ENCODE measurements at places on chromosomes 6 and 20. TPM values are rescaled to one million over a fixed set of nuclear protein-coding genes. Genes with fewer than 3 reads are reported as not detected.

Gene NKAPL
- total RNA-seq: not detected

Gene HLA-DRB5
- not detected for total RNA-seq

Gene CALHM4
- total RNA-seq: not detected

Gene RIN2
- total RNA-seq: 69.8 TPM

Gene SCRT2
- not detected for total RNA-seq

Gene BANF2
- total RNA-seq: not detected

Gene ERMARD
- 24.2 TPM for total RNA-seq

Gene SLC17A3
- not detected for total RNA-seq

Gene DEFB118
- not detected for total RNA-seq

Gene KIAA1755
- total RNA-seq: 0.44 TPM

Gene ANGPT4
- not detected for total RNA-seq

Gene SRSF12
- total RNA-seq: not detected

Gene C4A
- total RNA-seq: 2.2 TPM

Gene ATP6V1G2
- total RNA-seq: 1.1 TPM

Gene SNX3
- 110 TPM for total RNA-seq

DNA sequence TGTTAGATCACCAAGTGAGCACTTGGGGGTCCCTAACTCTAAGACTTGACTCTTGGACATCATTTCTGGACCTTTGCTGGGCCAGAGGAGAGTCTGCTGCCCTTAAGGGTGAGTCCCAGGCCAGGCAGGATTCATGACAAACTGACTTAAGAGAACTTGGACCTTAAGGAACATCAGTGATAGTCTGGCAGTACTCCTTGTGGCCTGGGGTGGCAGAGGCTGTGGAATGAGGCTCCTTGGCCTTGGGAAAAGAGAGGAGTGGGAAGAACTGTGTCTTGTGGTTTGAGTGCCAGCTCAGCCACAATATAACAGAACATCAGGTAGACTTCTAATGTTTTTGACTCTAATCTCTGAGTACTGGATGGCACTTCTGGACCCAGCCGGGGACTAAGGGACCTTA lies 478.7 kb downstream of the MEI4 start:
- DNase-seq: no peak

GRCh38 chr6:83578057-83578456 lies 65.7 kb downstream of the PRSS35 start:
- DNase-seq: no peak

DNA sequence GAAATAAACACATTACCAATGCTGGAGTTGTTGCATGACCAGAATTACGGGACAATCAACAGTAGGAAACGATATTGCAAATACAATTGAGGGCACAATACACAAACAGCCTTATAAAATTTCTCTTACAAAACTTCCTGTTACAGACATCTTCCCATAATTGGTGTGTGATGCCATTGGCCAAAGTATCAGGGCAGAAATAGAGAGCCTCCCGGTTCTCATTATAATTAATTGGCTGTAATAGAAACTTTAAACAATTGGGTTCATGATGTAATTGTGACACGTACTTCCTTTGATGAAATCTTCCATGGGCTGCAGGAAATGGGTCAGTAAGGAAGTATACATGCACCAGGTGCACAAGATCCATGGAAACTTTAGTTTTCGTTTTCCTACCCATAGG lies 40.3 kb upstream of the RALGAPA2 start:
- DNase-seq: no peak

DNA sequence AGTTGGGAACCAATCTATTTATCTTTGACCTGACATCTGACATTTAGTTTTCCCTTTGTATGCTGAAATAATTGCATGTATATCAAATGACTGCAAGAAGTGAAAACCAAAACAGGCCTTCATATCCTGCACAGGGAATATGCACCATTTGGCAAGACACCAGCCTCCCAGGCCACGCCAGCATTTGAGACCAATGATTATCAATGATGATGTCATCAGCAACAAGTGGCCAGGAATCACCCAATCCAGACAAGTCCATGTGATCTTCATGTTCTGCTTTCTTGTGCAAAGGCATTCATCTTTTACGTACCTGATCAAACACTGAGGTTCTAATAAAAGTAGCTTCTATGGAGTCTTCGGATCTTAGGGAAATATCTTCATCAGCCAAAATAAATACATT lies 107.4 kb upstream of the TENT5A start:
- no peak for DNase-seq

DNA sequence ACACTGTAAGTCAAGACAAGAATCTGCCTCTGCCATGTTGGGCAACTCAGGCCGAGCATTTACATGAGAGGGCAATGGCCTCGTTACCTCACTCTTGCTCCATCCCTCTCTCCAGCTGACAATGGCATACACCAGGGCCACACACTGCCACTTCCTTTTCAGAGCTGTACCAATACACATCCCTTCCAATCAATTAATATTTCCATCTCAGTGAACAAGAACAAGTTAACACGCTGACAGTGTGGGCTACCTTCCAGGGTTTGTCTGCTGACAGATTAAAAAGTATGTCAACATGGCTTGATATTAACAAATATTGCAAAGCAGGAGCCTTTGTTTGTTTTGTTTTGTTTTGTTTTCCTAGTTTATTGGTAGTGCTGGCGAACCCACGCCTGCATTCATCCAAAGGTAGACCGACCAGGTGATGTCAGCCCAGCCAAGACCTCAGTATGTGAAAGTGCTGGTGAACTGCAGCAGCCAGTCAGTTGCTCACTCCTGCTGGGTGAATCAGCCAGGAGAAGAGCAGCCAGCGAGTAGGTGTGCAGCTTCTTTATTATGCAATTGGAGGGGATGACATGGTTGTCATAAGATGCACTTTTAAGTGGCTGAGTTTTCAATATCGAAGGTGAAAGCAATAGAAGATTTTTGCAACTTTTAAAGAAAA lies 487.3 kb upstream of the JARID2 start:
- peak; percentile 80 for DNase-seq

- no peak for DNase-seq
These were observed 74.1 kb downstream of the PRDM1 start for GRCh38 chr6:106160189-106160588.

- DNase-seq: peak; percentile 35
These were observed 1.2 kb downstream of the VARS1 start for GRCh38 chr6:31794294-31794865.

GRCh38 chr6:22024973-22025467 lies 271.8 kb downstream of the PRL start:
- DNase-seq: no peak

DNA sequence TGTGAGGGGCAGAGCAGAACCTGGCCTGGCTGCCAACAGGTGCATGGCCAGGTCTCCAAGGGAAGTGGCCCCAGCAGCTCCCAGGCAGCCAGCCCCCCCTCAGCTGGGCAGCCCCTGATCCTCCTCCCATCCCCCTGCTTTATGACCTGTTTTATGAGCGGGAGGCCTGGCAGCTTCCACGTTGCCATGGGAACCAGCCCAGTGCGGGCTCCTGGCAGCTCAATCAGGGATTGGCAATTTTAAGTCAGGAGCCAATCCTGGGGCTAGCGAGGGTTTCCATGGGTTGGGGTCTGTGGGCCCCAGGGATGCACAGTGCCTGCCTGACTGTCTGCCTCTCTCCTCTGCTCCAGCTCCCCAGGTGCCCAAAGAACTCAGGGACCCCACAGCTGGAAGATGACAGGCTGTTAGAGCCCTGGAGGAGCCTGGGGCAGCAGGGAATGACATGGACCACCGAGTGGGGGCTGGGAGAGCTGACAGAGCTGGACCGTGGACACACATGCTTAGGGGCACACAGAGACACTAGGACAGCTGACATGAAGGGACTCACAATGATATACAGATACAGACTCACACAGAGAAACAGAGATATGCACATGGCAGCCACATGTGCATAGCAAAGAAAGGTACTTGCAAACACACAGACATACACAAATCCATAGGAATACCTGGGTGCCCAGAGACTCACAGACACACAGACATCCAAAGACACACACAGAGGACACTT lies 56.5 kb upstream of the SIRPA start:
- no peak for DNase-seq

GRCh38 chr20:49543858-49544437 lies 24.0 kb downstream of the PTGIS start:
- DNase-seq: no peak

DNA sequence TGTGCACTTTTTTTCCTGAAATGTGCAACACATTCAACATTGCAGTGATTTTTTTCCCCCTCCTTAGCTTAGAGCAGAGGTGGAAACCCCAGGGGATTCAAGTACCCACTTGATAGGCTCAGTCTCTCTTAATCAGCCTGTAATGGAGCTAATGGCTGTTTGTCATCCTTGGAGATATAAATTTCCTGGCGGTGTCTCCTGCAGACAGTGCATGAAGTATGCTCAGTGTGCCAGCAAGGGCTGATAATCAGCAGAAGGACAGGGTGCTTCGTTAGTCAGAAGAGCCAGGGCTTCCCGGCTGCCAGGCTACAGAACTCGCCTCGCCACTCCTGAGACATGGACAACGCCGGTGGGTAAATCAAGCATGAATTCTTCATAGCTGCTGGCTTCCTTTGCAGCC lies 69.8 kb upstream of the PHACTR2 start:
- no peak for DNase-seq

DNA sequence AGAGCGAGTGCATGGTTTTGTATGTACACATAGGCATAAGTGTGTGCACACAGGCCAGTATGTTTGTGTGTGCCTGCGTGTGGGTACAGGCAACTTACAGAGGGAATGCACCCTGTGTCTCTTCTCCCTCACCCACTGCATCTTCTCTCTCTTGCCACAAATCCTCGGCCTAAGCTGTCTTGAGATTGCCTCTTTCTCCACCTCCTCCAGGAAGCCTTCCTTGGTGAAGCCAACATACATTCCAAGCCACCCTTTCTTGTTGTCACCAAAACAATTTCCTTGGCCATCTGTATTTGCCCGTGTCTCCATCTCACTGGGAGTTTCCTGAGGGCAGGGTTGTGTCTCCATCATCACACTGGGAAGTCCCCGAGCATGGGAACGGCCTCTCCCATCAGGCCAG lies 29.8 kb upstream of the MLN start:
- DNase-seq: no peak

- no peak for DNase-seq
These were observed 127.7 kb downstream of the ALDH8A1 start for GRCh38 chr6:134821928-134822864.

DNA sequence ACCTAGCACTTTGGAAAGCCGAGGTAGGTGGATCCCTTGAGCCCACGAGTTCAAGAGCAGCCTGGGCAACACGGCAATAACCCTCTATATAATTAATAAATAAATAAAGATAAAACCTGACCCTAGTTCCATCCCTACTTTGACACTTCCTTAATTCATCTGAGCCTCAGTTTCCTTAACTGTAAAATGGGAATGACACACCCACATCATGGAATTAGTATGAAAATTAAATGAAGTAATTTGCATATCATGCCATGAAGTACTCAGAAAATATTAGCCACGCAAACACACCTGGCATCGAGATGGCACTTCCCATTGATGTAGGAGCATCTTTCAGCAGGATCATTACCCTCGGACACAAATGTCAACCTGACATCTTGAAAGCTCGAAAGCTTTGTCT lies 19.1 kb downstream of the ZMYND8 start:
- DNase-seq: no peak

- DNase-seq: no peak
These were observed 326.0 kb upstream of the RSPO3 start for GRCh38 chr6:126792340-126793085.

- peak; percentile 34 for DNase-seq
These were observed 768 bp upstream of the FYN start for GRCh38 chr6:111874025-111874415.

DNA sequence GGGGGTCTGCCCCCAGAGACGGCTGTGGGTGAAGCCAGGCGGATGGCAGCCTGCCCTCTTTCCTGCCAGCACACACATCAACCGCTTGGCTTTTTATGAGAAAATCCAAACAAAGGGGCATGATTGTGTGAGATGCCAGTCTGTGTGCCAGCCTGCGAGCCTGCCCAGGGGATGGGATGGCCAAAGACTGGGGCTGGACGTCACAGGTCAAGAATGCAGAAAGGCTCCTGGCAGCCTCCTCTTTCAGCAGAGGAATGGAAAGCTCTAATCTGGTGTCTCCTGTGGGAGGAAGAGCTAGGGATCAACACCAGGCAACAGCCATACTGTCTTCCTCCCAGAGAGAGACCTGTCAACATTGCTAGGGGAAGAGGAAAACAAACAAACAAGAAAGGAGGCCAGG lies 15.8 kb downstream of the TUBB2B start:
- no peak for DNase-seq

- DNase-seq: peak; percentile 75
These were observed 39.7 kb downstream of the AGPAT4 start for GRCh38 chr6:161233986-161234661.

- DNase-seq: peak; percentile 70
These were observed 12.6 kb upstream of the PIGU start for GRCh38 chr20:34689486-34689885.

DNA sequence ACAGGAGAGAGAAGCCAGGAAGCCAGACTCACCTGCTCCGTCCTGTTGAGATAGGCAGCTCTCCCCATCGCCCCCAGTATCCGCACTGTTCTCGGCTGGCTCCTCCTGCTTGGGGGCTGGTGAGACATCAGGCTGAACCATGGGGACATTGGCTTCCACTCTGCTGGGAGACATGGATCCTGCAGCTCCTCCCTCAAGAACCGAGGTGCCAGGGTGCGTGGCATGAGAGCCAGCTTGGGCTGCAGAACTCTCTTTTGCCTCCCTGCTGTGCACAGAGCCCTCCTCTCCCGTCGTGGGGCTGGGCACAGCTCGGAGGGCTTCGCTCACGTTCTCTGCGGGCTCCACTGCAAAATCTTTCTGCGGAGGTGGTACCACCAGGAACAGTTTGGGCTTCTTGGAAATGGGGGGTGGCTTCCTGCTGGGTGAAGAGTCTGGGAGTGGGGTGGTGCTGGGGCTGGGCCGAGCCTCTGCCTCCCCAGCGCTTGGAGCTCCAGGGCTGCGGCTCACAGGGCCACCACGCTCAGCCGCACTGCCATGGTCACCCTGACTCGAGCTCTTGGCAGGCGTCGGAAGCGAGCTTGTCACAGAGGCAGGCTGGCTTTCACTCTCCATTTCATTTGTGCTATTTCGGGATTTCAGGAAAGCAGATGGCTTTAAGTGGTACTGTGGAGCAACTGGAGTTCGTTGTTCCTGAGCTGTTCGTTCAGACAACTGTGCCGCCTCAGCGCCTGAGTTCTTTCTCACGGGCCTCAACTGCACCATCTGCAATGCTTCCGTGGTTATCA lies 26.5 kb downstream of the HEBP2 start:
- DNase-seq: no peak

DNA sequence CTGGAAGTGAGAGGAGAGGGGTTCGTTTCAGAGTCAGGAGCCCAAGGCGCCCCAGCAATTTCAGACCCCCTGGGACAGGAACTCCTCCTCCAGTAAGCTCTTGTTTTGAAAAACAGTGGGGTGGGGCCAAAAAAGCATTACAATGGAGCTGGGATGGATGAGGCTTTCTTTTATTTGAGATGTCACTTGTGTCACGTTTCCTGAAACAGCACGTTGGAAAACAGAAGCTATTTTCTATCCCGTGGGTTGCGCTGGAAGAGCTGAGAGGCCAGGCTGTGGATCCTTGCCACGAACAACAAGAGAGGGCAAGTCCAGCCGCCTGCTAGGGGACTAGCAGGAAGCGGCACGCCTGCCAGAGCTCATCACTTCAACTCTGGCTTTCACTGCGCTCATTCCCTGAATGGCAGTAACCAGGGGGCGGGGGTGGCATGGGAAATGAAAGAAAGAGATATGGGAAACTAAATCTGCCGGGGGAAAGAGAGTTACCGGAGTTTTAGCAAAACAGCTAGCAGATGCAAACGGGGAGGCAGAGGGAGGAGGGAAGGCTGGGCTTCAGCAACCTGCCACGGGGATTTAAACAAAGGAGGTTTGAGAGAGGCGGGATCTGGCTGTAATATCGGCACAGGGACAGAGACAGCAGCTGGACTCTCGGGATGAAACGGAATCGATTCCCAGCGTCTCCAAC lies 34.6 kb downstream of the GCNT2 start:
- no peak for DNase-seq
